Erythroblast (primary cell): ENCODE measurements at places on chromosomes 13 and 19.
A peak's percentile ranks its signal among the peaks of the same experiment; 100 is the strongest.

DNA sequence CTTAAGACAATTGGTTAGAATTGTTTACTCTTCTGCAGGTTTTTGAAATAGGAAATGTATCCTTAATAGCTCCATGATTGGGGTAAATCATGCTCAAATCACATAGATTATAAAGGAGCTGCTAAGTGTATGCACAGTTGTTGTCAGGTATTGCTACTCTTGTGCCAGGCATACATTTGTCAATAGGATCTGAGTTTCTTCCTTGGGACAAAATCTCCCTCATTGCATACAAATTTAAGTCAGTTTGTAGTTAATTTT, 109.3 kb upstream of the MLNR start:
- peak; percentile 13 for DNase-seq

DNA sequence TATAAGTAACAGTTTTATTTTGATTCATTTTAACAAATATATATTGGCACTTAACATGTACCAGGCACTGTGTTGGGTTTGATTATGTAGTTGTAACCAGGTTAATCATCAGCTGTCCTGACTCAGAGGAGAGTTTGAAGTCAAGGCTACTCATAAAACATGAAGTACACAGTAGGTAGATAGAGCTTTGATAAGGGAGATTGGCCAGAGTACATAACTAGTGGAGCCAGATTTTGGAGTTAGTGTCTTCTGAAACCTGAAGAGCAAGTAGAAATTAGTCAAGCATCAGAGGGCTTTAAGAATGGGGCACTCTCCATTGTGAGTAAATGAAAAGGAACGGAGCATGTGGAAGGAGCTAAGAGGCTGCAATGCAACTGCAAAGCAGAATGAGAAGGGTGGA, 333.9 kb downstream of the RFC3 start:
- DNase-seq, result no peak

GRCh38 chr19:24140099-24140498, 53.1 kb downstream of the ZNF254 start:
- DNase-seq, result no peak

DNA sequence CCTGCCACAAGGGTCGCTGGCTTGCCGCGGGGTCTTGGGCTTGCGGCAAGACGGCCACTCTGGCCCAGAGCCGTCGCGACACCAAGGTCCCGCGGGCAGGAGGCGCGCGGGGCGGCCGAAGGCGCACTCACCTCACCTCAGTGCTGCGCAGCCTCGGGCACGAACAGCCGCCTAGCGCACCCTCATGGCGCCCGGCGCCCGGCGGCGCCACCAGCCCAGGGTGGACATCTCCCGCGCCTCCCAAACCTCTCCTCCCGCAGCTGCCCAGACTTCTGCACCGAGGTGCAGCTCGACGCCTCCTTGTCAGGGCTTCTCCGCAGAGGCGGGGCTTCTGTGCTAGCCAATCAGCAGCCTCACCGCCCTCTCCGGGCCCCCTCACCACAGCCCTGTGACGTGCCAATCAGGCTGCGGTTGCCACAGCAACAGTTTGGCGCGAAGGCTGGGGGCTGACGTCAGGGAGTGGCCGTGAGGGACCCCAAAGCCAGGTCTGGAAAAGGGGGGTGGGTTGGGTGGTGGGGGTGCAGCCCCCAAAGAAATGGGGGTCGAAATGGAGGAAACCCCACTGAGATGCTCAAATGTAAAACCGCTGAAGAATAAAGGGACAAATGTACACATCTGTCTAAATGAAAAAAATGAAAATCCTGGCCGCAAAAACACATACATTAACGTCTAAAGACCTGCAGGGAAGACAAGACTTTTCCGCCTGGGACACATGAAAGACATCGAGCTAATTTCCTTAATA, at the start of the genes PEG3 and ZIM2:
PEG3 (minus strand) TSS at position 276 of the 742 bp plus-strand sequence. CDS start 16,071 bp downstream, outside the sequence.
ZIM2 (minus strand) TSS at position 276 of the 742 bp plus-strand sequence. CDS start 16,449 bp downstream, outside the sequence.
- no peak for DNase-seq

GRCh38 chr19:53132141-53132991, at the start of gene ZNF415:
ZNF415 (minus strand) TSS chr19:53132910; CDS start chr19:53122676, 10,234 bp downstream.
- peak; percentile 17 for DNase-seq

GRCh38 chr13:32647926-32648325, 61.7 kb downstream of the PDS5B start:
- no peak for DNase-seq

DNA sequence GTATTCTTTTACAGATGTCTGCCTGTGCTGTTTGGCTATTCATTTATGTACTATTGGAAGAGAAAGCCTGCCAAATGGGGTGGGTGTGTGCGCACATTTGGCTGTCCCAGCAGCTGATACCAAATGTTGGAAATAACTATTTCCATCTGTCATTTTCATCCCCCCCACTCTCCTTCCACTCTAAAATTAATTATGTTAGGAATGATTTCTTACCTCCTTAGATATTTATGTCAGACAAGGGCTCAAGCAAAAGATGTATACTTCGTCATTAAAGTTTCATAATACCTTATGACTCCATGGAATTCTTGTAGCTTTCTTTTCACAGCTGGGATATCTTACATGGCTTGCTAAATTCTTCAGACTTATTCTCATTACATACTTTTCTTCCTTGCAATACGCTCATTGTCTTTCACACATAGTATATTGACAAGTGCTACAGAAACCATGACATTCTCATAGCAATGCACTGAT, 18.6 kb downstream of the ITM2B start:
- DNase-seq, result no peak

GRCh38 chr13:48842316-48842715, 133.4 kb upstream of the FNDC3A start:
- no peak for DNase-seq

DNA sequence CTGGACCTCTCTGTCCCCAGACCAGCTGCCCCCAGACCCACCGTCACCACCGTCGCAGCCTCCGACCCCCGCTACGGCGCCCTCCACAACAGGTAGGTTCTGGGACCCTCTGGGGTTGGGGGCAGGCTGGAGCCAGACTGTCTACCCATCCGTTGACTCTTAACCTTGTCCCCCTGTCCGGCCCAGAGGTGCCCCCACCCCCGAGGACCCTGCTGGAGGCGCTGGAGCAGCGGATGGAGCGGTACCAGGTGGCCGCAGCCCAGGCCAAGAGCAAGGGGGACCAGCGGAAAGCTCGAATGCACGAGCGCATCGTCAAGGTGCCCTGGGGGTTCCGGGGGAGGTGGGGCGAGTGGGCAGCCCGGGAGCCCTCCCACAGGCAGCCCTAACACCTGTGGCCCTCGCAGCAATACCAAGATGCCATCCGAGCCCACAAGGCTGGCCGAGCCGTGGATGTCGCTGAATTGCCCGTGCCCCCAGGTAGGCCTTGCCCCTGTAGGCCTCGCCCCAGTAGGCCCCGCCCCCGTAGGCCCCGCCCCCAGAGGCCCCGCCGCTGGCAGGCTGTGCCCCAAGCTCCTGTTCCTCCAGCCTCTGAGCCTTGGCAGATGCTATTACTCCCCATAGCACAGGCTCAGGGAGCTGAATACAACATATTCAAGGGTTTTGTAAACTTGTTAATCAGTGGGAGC, 12.9 kb downstream of the CC2D1A start:
- no peak for DNase-seq

DNA sequence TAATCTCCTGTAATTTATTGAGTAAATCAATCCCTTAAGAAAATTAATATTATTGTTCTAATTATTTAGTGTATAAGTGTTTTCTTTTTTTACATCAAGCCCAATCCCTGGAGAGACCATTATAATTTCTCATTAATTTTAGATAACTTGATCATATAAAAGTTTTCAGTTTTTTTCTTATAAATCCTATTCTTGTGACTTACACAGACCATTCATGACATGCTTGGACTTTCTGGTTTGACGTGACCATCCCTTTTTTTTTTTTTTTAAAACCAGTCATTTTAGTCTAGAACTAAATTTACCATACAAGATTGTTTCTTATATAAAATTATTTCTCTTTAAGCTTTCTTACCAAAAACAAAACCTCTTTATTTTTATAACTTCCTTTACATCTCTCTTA, 5.4 kb upstream of the MTRF1 start:
- DNase-seq, result peak; percentile 71

GRCh38 chr19:39512988-39513387, 2.0 kb upstream of the SELENOV start:
- DNase-seq, result no peak

DNA sequence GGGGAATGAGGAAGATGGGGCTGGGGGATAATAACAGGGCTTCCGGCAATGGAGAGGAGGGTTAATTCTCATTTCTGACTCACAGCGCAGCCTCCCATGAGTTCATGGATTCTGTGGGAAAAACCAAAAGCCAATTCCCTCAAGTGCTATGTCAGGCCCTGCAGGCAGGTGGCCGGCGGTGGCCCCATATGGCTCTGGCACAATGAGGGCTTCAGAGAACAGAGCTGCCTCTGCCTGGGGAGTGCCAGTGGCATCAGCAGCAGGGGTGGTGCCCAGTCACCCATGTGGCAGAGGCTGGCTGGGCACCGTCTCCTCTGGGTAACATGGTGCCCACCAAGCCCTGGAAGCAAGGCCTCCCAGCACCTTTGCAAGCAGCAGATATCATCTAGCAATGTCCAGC, 69.1 kb downstream of the ALOX5AP start:
- DNase-seq, result no peak

GRCh38 chr13:111654531-111654930, 334.1 kb downstream of the TEX29 start:
- DNase-seq, result no peak

GRCh38 chr13:51717786-51718398, 86.1 kb downstream of the DHRS12 start:
- no peak for DNase-seq

DNA sequence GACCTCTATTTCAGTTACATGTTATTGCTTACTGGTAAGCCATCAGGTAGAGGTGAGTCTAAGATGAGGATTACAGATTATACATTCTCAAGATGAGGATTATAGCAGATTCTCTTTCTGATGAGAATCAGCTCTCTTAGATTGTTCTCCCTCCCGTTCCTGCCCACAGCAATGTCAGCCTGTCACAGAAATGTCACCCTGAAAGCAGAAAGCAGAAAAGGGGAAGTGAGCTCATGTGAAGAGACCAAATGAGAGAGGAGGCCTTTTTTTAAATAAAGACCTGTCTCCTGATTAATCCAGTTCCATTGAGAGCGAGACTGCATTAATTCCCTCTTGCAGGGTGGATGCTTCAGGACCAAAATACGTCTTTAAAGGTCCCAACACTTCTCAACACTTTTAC, 445.6 kb downstream of the KCTD12 start:
- DNase-seq, result no peak

DNA sequence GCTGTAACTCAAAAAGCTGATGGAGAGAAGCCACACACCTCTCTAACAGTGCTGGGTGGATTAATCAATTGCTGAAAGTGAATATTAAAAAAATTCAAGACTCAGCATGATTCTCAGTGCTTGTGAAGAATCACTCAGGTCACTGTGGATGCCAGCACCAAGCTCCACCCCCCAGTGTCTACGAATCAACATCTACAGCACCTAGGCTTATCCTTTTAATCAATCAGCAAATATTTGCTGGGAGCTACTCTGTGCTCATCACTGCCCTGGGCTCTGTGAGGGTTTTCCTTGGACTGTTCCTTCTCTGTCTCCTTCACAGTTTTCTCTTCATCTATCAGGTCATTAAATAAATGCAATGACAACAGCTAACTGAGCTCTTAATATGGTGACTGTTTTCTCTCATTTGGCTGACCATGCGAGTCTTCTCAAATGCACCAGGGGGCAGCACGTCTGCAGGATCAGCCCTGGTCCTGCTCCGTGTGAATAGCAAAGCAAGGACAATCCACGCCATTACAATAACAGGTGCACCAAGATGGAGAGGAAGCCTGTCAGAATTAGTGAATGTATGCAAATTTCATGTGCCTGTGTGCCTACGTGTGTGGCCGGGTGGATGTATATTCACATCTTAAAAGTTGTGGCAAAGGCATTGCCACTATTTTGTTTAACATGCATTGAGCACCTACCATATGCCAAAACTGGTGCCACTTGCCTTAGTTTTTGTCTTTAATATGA, 14.6 kb upstream of the C13orf42 start:
- DNase-seq, result peak; percentile 70

DNA sequence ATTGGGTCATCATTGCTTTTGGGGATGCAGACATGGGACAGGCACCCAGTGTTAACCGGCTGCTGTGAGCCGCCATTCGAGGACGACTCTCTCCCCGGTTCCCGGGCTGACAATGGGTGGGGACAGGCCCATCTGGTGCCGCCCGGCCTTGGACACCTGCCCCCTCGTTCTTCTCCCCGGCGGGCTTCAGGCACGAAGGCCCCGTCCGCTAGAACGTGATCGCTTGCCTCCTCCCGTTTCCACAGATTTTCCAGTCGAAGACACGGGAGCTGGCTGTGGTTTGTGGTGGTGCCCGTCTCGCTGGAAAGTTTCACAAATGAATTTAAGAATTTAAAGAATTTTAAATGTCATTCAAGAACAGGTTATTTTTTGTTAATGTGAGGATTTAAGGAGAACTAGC, 2.0 kb downstream of the PALM start:
- DNase-seq, result no peak

GRCh38 chr19:30469774-30470173, 97.6 kb downstream of the ZNF536 start:
- no peak for DNase-seq

DNA sequence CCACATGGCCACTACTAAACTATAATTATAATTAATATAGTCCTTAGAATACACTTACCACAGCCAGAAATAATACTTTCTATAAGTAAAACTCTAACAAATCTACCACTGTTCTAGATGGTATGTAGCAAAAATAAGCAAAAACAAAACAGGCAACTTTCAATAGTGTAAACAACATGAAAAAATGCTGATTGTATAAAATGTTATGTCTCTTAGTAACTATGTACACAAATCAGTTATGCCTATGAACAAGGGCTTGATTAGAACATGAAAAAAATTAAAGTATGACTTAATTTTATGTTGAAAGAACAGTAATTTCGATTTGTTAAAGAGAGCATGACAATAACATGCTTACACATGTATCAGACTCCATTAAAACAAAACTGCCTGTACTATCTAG, 60.7 kb downstream of the LATS2 start:
- no peak for DNase-seq

- DNase-seq, result no peak
These were observed 53.3 kb downstream of the STK24 start for GRCh38 chr13:98523455-98524102.
